ENCODE measurements at places on chromosomes 7 and 10.

- peak; percentile 29 for DNase-seq
These were observed 22.3 kb downstream of the GTF2IRD1 start for GRCh38 chr7:74475987-74476350.

DNA sequence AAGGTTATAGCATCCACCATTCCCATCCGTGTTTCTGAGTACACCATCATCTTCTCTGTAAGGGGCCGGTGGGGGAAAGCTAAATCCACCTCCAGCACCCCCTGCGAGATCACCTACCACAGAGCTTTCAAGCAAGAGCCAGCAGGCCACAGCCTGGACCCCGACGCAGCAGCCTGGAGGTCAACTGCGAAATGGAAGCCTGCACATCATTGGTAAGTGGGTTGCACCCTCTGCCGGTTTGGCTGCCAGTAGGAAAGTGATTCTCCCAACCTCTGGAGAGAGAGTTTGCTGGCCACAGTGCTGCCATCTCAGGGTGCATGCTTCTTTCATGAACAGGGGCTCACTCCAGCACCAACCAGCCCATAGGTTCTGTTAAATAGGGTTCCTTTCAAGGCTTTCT lies 81.7 kb downstream of the WIPF3 start:
- DNase-seq, result no peak

DNA sequence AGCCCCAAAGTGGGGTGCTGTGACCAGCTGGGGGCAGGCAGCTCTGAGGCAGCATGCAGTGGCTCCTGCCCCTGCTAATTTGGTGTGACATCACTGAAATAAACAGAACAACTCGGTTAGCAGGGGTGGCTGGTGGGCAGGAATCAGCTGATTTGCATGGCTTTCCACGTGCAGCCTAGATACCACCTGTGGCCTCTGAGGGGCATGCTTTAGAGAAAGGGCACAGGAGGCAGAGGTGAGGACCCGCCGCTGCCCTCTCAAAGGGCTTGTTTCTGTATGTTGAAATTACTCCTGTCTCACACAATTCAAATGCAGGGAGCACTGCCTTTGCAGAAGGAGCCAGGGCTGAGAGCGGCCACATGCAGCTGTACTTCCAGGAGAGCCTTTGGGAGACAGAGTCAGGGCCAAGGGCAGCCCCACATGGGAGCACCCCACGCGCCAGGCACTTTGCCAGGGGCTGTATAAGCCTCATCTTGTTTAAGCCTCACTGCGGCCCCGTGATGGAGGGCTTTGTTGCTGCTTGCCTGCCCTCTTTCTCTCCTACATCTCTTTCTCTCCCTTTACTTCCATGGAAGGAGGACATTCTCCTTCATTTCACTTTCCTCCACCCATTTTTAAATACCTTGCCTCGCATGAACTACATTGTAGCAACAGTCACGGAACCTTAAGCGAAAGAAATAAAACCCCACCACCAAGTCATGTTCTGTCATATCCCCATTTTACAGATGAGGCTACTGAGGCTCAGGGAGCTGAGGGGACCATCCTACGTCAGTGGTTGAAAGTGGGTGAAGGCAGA lies 137.7 kb downstream of the ZMIZ1 start:
- no peak for DNase-seq

DNA sequence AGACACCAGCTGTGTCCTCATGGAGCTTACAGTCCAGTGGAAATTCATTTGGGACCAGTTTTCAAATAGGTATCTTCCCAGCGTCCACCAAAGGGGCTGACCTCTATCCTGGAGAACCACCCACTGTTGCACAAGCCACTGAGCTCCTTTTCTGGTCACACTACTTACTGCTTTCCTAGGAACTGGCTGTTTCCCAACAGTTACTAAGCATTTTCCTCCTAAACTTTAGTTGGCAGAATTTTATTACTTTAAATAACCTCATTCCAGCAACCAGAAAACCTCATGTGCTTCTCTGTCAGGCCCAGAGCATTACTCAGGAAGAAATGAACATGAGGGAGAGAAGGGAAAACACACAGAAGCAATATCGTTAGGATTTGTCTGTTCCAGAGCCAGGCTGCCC lies 183.1 kb downstream of the GPAM start:
- DNase-seq, result no peak

- peak; percentile 66 for DNase-seq
These were observed 73.6 kb downstream of the AHCYL2 start for GRCh38 chr7:129298268-129298893.

- peak; percentile 95 for DNase-seq
These were observed 72.9 kb upstream of the CAV2 start for GRCh38 chr7:116426428-116427156.

DNA sequence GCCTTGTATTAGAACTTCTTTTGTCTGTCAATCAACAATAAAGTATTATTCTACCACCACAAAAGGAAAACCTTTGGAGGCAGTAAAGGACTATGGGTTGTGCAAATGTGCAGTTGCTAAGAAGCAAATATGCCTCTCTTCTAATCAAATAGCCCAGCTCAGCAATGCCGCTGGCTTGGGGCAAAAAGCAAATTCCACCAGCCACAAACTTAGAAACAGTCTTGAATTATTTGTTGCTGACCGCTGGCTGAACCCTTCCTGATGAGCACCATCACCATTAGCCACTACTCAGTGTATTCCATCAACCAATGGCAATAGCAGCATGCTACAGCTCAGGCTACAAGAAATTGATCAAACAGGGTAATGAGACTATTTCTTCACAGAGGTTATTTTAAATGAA lies 51.0 kb downstream of the SKAP2 start:
- no peak for DNase-seq

DNA sequence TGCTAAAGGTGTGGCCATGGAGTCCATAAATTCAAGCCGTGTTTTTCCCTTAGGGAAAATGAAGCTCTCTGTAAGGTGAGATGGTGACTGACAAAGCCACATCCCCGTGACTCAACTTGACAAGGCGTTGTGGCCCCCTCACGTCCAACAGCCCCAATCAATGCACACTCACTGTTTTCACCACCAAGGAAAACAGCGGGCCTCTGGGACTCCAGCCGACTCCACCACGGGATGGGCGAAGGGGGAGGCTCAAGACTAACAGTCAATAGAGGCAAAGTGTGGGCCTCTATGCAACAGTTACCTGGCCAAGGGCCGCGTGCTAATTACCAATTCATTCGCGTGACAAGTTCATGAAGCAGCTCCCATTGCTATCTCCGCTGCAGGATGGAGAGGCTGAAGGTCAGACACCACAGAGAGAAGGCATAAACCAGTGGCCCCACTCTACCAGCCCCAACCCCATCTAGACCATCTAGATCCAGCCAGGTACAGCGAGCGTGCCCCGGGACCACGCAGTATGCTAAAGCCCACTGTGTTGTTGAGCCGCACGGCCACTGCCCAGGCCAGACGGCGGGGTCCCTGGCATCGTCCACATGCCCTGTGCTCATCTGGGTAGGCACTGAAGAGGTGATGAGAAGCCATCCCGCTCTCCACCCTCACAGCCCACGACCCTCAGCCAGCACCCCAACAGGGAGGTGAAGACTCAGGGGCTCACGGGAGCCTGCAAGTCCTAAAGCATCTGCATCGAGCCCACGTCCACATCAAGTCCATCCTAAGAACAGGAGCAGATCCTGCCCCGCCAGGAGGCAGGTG lies 76.1 kb downstream of the PROSER2 start:
- DNase-seq, result no peak

- no peak for DNase-seq
These were observed 3.1 kb downstream of the DDC start for GRCh38 chr7:50562136-50562535.

GRCh38 chr10:17240096-17240495 lies 12.1 kb downstream of the VIM start:
- DNase-seq, result no peak

DNA sequence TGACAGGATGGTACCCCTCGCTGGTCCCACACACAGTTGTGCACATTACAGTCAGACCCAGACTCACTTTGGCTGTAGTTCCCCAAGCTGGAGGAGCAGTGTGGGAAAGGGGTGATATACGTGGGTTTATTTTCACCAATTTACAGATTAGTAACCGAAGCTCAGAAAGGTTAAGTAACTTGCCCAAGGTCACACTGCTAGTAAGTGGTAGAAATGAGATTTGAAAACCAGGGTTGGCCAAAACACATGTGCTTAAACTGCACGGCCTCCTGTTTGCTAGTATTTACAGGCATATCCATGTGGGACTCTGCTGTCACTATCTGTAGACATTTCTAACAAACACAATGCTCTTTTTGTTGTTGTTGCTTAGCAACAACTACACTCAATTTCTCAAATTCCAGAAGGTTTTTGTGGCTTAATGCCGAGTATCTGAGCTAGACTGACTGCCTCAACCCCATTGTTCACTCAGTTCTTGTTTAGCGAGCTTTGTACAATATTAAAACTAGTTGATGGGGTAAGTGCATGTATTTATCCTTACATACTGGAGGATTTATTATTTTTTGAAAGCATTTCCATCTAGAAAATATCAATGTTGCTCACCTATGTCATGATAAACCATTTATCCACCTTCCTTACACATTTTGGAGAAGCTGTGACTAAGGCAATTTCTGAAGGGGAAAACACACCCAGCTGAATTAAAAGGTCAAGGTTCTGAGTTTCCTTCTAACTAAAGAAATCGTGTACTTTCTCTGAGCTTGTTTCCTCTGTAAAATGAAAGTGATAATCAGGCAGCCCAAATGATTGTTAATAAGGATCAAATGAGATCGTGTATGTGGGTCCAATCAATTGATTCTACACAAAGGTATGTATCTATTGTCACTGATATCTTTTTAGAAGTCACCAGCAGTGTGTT lies 5.3 kb upstream of the TMEM139 start:
- peak; percentile 64 for DNase-seq

DNA sequence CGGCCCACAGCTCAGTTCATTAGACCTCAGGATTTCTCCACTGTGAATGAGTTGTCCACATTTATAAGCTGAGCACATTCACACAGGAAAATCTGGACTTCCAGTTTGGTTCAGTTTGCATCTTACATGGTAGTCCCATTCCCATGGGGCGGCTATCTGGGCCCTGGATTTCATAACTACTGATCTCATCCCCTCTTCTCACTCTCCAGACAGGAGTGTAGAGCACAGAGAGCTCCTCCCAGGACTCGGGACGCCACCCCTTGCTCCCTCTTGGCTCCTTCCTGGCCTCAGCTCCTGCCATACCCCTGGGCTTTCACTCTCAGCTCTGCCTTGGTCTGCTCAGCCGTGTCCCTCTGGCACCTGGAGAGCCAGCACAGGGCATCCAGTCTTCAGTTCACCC lies 117.6 kb upstream of the TCERG1L start:
- DNase-seq, result no peak

GRCh38 chr10:81386817-81387216 lies 488.2 kb upstream of the NRG3 start:
- no peak for DNase-seq

DNA sequence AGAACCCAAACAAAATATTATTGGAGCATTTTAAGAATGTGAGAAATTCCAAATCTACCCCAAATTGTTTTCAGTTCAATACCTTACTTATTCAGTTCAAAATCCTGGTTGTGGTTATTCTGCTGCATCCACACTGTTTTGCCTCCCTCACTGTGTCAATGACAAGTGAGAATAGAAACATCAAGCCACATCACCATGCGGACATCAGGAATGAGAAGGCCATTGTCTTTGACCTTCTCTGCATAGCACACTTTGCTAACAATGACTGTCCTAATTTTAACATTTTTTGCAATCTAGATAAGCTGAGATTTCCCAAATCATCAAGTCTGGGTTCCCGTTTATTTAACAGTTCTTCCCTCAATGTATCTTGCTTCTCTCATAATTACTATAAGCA lies 93.7 kb downstream of the ELAPOR2 start:
- no peak for DNase-seq

GRCh38 chr7:30301751-30302150 lies 17.4 kb downstream of the ZNRF2 start:
- DNase-seq, result no peak

- DNase-seq, result no peak
These were observed 1066.7 kb downstream of the GRM8 start for GRCh38 chr7:126185959-126186580.

- no peak for DNase-seq
These were observed 6.9 kb downstream of the ADAP1 start for GRCh38 chr7:947391-948210.

DNA sequence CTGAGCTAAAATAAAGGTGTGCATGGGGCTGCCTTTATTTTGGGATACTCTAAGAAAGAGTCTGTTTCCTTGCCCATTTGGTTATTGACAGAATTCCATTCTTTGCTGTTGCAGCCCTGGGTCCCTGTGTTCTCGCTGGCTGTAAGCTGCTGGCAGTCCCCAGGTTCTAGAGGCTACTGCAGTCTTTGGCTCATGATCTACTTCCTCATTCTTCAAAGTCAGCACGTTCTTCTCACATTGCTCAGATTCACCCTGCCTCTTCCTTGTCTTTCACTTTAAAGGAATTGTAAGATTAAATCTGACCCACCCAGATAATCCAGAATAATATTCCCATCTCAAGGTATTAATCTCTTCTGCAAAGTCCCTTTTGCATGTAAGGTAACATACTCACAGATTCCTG lies 620.3 kb downstream of the CCSER2 start:
- no peak for DNase-seq

GRCh38 chr7:87152897-87153641 lies 816 bp downstream of the DMTF1 start:
- peak; percentile 36 for DNase-seq

- DNase-seq, result no peak
These were observed 27.2 kb downstream of the MCM10 start for GRCh38 chr10:13188593-13188992.

GRCh38 chr7:38723327-38723726 lies 92.2 kb upstream of the AMPH start:
- DNase-seq, result no peak

GRCh38 chr7:111561654-111561903 lies 713 bp downstream of the IMMP2L start:
- no peak for DNase-seq

- no peak for DNase-seq
These were observed 101.2 kb downstream of the DYNC2I1 start for GRCh38 chr7:158957510-158957906.

- no peak for DNase-seq
These were observed 28.9 kb upstream of the TMEM72 start for GRCh38 chr10:44882166-44882720.

- DNase-seq, result no peak
These were observed 162.0 kb downstream of the TEX36 start for GRCh38 chr10:125520968-125521367.

DNA sequence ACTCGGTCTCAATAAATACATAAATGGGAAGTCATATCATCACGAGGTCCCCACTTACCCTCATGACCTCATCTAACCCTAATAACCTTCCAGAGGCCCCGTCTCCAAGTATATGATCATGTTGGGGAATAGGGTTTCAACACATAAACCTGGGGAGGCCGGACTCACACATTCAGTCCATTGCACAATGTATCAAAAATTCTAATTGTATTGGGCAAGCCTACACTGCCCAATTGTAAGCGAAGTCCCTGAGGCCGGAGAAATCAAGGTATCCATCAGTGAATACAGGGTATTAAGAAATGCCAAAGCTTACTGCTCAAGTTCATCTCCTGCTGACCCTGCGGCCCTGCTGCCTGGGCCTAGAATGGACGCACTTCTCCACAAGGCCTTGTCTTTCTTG lies 69.6 kb downstream of the PARP12 start:
- no peak for DNase-seq

Data from LoVo (cell line).